Kidney glomerular epithelial cell (primary cell): ENCODE measurements at places on chromosomes 7 and 10.

DNA sequence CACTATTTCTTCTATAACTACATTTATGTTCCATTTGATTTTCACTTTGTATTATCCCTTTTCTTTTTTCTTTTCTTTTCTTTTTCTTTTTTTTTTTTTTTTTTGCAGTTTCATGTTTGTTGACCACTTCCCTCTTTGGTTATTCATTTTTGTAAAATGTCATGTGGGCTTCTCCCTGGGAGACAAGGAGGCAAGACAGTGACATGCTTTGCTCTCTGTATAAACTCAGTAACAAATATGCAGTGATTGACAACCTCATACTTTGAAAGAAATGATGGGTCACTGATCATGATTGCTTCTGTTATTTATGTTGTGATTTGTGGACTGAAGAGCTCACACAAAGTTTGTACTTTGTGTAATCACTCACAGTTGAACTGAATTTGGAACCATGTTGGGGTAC lies 90.2 kb upstream of the ABI1 start:
- DNase-seq = no peak

DNA sequence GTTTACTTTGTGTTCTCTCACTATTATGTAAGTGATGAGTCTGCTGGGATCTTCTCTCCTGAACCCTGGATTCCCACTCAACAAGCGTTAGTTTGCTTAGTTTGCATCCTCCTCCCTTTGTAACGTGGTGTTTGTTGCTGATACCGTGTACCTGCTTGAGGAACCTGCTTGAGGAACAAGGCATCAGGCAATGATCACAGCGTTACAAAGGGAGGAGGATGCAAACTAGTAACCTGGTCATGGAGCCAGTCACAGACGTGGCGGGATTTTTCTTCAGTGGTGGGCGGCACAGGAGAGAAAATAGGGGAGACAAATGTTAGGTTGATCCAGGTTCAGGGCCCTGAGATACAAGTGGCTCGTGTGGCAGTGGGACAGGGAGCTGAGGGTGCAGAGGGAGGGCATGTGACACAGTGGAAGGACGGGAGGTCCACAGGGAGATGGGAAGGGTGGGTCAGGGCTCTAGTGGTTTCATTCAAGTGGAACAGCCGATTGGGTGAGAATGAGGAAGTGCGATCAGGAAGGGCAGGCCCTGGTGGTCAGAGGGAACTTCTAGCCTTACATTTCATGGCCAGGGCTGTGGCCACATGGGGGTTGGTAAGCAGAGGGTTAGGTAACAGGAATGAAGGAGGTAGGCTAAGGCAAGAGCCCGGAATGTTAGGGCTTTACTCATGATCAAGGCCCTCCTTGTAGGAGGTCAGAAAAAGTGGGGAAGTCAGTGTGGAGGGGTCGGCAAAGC lies 38.0 kb downstream of the SNX10 start:
- peak; percentile 35 for DNase-seq

- peak; percentile 49 for DNase-seq
Observed at GRCh38 chr7:94655848-94656657, at the start of gene SGCE. Gene SGCE, minus strand, starts transcription at chr7:94656133. Its CDS starts 35 bp downstream, at chr7:94656098.

DNA sequence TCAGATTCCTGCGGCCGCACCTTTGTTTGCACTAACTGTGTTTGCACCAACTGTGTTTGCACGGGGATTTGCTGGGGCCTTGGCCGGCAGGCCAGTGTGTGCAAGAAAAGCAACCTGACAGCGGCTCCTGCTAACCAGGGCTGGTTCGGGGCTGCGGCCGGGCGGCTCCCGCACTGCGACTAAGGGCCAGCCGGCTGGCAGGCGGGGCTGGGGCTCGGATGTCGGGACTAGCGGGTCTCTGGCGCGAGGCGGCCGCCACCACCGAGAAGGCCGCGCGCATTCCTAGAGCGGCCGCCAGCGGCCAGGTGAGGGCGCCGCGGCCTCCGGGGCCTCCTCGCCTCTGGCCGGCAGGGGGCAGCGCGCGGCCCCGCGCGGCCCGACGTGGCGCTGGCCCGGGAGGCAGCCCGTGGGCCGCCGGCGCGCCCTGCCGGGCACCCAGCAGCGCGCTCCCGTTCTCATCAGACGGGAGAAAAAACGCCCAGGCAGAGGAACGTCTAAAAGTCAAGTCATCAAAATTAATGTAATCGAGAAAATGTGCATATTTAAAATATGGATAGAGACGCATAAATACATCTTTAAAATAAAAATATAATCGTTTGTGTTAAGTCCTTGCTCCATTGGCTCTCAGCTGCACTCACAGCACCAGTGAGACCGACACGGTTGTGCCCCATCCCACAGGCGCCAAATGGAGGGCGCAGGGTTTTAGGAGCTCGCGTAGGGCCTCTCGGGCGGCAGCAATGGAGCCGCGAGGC lies 38.5 kb downstream of the ZNF777 start:
- peak; percentile 24 for DNase-seq

DNA sequence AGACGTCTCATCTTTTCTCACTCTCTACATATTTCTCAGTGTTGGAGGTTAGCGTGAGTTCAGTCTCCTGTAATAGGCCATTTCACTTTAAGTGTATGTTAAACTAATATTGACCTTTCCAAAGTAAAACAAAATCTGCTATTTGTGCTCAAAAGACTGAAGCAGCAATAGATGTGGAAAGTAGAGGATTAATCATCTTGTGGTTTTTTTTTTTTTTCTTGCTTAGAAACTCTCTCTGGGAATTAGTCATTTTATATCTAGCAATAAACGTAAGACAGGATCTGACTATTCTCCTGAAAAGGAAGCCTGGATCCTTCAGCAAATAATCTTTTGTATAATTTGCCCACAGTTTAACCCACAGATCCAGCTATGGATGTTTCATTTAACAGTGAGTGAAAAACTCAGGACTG lies 81.7 kb downstream of the NRP1 start:
- peak; percentile 78 for DNase-seq

DNA sequence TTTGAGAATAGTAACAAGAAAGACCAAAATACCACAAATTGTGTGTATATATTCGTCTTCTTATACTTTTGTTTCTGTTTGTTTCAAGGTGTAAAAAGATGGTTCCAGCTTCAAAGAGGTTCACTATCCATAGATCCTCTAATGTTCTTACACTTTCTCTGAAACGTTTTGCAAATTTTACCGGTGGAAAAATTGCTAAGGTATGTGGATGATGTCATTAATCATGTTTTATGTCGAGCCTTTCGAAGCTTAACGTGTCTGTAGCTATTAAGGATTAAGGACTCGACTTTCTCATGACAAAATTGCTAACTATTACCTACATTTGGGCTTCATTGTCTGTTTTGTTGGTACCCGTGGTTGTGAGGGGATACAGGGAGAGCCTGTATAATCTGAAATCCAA lies 112.8 kb downstream of the ANKRD61 start:
- DNase-seq = no peak

GRCh38 chr7:151388007-151388297 lies 21.9 kb downstream of the WDR86 start:
- DNase-seq = no peak

- DNase-seq = no peak
Observed at GRCh38 chr10:110244550-110244949, 37.1 kb downstream of the MXI1 start.

- no peak for DNase-seq
Observed at GRCh38 chr7:102117743-102118142, 168.9 kb upstream of the SH2B2 start.

- DNase-seq = no peak
Observed at GRCh38 chr7:25386311-25386744, 158.0 kb upstream of the NPVF start.
